ENCODE measurements at places on chromosomes 1 and 21.

- DNase-seq = no peak
Observed at GRCh38 chr1:40981691-40982448, 2.4 kb downstream of the CTPS1 start.

DNA sequence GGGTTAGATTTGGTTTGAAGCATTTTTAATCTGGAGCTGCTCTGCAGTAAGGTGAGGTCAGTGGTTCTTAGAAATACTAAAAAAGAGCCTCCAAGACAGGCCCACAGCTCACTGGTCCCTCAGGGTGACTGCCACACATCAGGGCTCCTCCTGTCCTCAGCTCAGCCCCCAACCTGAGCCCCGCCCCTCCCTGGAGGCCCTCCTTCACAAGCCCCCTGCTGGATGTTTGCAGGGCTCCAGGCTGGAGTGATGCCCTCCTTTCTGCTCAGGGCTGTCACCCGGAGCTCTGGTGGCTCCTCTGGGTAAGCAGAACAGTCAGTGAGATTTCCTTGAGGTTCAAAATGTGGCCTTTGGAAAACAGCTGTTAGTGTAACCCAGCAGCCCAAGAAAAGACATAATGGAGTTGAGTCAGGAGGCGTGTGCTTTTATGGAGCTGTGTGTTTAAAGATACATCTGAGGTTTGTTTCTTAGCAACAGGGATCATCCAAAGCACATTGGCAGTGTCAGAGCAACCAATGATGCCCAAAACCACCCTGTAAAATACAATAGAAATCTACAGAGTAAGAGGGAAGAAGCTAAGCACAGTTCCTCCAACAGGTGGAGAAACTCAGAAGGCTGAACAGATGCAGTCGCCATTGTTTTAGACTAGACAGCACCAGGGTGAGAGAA lies 21.4 kb downstream of the STUM start:
- no peak for DNase-seq

DNA sequence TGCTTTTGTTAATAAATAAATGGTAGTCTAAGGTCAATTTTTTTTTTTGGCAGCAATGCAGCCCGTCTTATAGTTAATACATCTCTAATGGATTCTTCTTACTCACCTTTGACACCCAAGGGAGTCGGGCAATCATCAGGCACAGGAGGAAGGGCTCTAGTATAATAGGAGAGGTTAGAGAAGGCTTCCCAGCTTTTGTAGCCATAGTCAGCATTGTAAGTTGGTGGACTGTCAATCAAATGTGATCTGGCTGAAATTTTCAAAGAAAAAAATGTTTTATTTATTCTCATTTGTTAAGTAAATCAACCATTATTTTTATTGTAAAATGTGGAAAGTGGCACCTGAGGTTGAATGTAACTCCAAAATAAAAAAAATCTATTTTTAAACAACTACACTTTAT lies 2.1 kb downstream of the PTGS2 start:
- no peak for DNase-seq

DNA sequence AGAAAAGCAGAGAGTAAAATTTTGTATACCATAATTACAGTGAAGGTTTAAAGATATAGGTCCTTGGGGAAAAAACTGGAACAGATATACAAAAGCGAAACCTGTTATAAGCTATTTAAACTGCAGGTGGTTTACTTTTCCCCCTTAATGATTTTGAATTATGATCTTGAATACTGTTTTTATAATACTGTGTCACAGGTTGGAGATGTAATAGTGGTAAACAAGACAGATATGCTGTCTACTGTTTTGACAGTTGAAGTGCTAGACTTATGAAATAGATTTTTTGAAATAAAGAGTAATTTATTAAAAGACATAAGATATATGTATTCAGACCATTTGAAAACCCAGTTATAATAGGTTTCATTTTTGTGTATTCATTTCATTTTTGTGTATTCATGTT lies 129.4 kb downstream of the CD247 start:
- no peak for DNase-seq

DNA sequence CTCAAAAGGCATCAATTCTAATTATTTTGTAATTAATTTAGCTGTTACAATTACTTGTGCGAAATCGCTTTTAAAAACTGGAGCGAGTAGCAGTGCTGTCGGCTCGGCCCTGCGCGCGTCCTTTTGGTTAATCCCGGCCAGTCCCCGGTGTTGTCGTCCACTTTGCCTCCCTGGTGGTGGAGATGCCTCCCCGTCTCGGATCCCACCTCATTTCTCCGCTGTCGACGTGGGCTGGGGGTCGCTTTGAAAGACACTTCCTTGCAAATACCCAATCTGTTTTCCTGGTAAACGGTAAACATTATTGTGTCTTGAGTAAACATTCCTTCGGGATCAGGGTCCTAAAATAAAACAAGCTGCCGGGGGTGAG lies 3.7 kb downstream of the FOXD3 start:
- no peak for DNase-seq

- DNase-seq = no peak
Observed at GRCh38 chr1:228093050-228093906, 9.8 kb downstream of the C1orf35 start.

DNA sequence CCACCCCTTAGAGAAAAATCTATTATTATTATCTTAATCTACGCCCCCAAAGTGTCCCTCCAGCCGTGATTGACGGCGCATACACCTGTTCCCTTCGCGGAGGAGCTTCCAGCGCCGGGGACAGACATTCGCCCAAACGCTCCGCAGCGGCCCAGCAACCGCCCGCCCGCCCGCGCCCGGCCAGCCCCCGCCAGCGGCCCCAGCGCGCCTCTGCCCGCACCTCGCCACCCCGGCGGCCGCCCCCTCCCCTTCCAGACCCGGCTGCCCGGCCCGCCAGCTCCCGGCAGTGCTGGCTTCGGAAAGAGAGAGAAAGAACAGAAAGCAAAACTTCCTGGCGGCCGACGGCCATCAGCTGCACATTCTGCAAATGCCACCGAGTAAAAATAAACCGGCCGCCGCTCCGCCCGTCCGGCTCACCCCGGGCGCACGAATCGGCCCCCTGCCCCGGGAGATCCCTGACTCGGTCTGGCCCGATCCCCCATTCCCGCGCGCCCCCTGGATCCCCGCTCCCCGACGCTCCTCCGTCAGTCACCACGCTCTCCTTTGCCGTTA lies 1.6 kb downstream of the CASZ1 start:
- no peak for DNase-seq

GRCh38 chr1:12553963-12554362 lies 64.0 kb downstream of the DHRS3 start:
- no peak for DNase-seq

GRCh38 chr1:110390692-110391245 lies at the start of gene SLC16A4:
SLC16A4 (minus strand) TSS chr1:110391026; CDS start chr1:110389323, 1,703 bp downstream.
- no peak for DNase-seq

DNA sequence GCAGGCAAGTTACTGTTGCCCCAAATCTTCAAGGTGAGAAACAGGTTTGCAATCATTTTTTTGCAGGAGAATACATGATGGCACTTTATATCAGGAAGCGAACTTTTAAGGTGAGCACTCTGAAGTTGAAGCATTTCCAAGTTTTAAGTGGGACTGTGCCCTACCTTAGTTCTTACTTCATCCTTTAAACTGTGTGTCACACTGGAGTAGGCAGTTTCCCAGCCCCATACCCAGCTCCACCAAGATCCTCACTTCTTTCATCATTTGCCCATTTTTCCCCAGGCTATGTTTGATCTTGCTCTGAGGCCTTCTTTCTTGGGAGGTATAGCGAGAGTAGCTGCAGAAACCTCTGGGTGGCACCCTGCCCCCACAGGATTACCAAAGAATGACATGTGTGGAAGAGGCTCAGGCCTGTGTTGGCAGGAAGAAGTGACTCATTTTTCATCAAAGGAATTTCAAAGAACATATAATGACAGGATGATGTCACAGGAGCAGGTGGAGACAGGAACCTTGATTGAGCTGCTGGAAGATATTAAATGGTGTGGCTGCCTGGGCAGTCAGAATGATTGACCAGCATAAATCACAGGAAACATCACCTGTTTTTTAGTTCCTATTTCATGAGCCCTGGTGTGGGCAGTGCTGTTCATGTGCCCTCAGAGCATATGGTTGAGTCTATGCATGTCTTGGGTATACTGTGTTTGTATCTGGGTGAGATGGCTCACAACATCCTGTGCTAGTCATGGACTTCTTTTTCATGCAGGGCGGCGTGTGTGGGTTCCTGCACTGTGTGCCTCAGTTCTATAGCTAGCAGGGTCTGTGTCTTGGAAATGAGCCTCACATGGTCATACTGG lies 20.8 kb upstream of the MACF1 start:
- no peak for DNase-seq

DNA sequence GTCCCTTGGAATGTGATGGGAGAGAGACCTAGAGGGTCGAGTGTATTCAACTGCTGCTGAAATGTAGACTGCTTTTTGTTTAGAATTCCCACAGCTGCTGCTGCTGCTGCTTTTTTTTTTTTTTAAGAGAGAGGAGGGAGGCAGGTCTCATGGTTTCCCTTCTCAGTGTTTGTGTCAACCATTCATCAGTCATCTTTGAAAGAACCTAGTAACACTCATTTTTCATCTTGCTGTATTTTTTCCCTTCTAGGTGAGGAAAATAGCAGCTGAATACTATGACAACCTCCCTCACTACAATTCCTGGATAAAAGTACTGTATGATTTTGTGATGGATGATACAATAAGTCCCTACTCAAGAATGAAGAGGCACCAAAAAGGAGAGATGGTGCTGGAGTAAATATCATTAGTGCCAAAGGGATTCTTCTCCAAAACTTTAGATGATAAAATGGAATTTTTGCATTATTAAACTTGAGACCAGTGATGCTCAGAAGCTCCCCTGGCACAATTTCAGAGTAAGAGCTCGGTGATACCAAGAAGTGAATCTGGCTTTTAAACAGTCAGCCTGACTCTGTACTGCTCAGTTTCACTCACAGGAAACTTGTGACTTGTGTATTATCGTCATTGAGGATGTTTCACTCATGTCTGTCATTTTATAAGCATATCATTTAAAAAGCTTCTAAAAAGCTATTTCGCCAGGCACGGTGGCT lies 9.2 kb downstream of the DEGS1 start:
- DNase-seq = no peak

GRCh38 chr1:184359909-184360308 lies 26.9 kb upstream of the C1orf21 start:
- DNase-seq = no peak
